ENCODE measurements at places on chromosomes 13 and 19.

DNA sequence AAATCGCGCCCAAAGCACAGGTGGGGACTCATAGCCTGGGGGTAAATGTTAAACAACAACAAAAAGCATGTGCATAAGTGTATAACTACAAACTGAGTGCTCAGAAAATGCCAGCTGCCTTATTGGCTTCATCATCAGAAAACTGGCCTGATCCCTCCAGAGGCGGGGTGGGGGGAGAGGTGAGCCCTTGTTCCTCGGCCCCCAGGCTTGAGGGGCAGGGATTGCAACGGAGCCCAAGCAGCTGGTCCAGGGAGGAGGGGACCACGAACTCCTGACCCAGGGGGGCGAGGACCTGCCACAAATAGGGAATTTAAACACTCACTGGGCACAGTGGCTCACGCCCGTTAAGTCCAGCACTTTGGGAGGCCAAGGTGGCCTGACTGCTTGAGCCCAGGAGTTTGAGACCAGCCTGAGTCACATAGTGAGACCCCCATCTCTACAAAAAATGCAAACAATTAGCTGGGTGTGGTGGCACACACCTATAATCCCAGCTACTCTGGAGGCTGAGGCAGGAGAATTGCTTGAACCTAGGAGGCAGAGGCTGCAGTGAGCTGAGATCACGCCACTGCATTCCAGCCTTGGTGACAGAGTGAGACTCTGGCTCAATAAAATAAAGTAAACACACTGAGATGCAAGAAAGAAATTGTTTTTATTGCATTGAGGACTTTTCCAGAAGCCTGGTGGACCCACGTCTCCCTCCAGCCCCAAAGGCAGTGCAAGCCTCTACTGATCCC, 8.7 kb downstream of the SIRT6 start:
- no peak for DNase-seq

DNA sequence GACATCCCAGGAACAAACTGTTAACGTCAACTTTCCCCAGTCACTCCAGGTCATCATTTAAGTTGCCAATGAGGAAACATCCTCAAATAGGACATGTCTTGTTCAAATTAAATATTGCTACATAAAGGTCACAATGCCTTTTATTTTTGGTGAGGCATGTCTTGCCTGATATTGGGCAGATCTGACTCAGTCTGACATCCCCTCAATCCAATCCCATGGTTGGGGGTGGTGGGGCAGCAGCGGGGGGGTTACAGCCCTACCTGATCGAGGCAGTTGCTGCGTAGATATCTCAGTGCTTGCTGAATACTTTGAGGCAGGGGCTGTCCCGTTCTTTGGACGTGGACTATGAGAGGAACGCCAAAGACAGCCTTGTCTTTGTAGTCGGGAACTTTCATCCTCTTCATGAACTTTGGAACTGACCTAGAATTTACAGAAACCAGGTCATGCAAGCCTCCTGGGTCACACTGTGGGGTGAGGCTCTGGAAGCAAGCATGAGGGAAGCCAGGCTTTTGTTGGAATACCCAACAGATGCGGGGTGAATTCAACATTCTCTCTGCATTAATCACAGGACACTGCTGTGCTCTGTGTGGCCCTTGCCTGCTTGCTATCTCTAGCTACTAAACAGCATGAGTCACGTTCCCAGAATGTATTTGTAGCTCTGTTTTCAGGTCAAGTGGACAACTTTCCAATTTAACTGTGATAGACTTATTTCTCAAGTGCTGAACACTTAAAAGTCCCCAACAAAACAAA, 109.8 kb downstream of the KL start:
- no peak for DNase-seq

DNA sequence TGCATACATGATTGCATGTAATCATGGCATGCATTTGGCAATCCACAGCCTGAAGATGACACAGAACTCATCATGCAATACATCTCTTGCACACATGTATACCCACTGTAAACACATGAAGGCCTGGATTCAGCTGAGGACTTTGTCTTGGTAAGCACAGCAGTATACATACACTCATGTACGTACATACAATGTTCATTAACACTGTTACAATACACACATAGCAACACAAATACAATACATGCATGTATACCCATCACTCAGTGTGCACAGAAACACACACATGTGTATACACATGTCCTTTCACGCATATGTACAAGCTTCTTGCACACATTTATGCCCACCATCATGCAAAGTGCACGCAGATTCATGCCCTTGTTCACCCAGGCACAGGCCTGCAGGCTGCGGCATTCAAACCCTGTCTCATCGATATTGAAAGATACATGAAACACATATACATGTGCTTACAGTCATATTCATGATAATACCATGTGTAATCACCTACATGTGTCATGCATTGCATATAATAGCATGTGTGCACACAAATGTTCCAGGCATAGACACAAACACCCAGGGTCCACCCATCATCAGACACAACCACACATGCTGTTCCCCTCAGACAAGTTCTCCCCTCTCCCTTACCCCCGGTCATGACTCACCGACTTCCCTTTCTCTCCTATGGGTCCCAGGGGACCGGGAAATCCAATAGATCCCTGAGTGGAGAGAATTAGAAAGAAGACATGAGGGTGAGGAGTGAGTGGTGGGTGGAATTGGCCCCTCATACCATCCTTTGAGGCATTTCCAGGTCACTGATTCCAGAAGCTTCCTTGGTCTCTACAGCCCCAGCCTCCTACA, 28.7 kb downstream of the COL5A3 start:
- no peak for DNase-seq

- DNase-seq: peak; percentile 79
These were observed 19.3 kb downstream of the CCNE1 start for GRCh38 chr19:29831041-29831548.

DNA sequence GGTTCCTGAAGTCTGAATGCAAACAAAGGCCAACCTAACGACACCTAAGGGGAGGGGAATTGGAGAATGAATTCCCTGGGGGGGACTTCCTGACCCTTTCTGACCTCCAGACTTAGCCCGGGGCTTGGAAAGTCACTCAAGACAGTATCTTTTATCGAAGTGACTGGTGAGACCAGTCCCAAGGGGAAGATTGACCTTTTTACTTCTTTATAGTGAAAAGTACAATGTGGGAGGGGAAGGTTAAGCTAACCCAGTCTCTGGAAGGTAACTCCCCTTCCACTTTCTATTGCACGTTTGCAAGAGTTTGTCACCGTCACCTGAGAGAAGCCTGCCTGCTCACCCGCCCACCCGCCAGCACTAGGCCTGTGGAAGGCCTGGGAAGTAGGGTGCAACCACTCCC, 111.9 kb downstream of the EFNB2 start:
- DNase-seq: no peak

DNA sequence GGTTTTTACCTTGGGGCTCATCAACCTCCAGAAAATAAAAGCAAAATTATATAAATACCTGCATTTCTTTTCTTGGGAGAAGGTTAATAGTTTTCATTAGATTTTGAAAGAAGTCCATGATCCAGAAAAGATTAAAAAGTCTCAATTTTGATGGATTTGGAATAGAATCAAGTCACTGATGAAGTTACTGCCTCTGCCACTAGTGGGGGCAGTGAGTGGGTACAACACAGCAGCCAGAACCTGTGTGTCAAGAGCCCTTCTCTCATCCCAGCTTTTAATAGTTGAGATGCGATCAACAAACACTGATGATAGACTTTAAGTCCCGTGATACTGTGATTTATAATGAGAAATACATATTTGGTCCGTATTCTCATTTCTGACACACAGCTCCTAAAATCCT, 686.7 kb downstream of the DIAPH3 start:
- DNase-seq: no peak

GRCh38 chr13:112245179-112245724, 130.9 kb upstream of the SPACA7 start:
- no peak for DNase-seq
